ENCODE measurements at places on chromosomes 1 and 21.

DNA sequence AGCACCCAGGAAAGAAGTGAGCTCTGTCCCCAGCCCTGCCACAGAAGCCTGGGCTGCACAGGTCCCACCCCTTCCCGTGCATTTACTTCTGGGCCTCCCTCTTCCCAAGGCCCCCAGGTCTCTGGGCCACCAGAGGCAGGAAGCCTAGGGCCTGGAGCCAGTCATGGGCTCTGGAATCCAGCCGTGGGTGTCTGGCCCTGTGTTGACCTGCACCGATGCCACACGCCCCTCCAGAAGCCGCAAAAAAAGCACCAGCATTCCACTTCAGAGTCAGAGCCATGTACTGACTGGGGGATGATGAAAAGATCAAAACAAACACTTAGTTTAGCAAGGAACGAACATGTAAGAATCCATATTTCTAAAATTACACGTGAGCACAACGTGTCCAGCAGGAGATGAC, 141.7 kb downstream of the NPHP4 start:
- DNase-seq = no peak

DNA sequence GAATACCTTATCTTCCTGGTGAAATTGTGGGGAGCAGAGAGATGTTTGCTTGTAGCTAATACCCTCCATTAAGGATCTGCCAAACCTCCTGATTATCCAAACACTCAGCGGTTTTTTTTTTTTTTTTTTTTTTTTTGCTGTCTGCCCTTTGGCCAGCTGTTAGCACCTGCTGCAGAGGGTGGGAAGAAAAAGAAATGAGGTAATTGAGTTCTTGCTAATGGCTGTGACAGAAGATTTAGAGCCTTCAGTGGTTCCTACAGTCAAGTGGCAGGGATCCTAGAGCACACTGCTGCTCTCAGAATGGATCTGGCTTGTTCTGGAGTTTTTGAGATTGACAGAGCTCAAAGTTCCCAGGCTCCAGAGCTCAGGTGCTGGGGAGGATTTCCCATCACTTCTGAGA, 342.5 kb downstream of the DISC1 start:
- no peak for DNase-seq

DNA sequence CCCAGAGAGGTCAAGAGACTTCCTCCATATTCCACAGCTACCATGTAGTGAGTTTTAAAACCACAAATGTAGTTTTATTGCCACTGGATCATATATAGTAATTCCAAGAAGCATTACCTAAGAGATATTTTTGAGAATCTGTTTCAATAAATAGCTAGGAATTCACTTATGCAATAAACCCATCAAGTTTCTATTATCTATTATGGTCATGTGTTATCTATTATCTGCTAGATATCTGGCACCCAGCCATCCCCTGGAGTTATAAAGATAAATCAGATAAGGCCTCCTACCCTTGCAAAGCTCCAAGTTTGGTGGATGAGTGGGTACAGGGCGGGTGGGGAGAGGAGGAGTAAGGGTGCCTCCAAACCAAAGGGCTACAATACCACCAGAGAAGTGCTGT, 10.3 kb upstream of the VWA5B1 start:
- DNase-seq = no peak

GRCh38 chr1:216430744-216431143, 7.5 kb upstream of the USH2A start:
- no peak for DNase-seq

DNA sequence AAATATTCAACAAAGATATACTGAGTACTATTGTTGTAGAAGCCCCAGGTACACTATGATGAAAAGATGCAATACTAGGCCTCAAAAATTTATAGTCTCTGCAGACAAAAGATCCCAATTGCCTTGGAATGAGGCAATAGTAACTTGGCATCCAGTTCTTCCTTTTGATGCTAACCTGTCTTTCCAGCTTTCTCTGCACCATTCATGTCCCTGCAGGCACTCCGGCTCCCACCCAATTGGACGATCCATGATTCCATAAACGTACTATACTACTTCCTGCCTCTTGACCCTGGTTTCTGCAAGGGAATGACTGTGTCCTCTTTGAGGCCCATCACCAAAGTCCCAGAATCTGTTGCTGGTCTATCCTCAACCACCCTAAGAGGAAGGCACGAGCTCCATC, 8.0 kb upstream of the TAGLN2 start:
- DNase-seq = no peak

- no peak for DNase-seq
Observed at GRCh38 chr21:44368711-44369446, 15.5 kb downstream of the TRPM2 start.

- no peak for DNase-seq
Observed at GRCh38 chr1:153746174-153746573, 18.3 kb downstream of the INTS3 start.

DNA sequence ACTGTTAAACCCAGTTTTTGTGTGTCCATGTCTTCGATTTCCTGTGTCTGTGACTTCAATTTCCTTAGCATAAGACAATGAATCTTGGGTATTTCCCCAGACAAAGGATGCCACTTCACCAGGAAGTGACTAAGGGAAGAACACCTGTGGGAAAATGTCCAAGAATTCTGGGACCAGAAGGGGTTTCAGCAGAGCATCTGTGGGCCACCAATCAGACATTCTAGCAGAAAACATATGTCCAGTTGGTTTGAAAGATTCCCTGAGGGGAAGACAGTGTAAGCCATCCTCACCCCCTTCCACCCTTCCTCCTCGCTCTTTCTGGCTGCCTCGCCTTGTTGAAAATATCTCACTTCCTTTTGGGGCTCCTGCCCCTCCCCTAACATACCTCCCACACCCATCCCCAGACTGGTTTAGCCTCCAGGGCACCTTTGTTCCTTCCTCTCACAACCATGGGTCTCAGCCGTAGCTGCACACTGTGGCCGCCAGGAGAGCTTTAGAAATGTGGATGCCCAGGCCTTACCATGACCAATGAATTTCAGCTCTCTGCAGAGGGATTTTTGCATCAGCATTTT, 25.5 kb upstream of the IFNAR1 start:
- peak; percentile 74 for DNase-seq

DNA sequence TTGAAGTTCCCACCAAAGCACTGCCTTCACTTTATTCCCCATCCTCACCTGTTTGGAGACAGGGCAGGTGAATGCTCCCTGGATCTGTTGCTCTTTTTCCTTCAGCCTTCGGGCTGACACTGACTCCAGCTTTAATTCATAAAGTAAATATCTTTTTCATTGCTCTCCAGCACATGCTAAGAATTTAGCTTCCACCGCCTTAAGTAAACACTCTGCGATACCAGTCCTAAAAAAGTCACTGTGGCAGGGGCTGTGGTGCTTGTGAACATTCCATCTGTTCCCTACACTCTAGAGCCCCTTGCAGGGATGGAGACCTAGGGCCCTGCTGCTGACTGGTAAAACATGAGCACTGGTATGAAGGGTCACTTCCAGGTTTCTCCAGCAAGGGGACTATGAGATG, 896 bp upstream of the PLA2G2A start:
- DNase-seq = no peak

DNA sequence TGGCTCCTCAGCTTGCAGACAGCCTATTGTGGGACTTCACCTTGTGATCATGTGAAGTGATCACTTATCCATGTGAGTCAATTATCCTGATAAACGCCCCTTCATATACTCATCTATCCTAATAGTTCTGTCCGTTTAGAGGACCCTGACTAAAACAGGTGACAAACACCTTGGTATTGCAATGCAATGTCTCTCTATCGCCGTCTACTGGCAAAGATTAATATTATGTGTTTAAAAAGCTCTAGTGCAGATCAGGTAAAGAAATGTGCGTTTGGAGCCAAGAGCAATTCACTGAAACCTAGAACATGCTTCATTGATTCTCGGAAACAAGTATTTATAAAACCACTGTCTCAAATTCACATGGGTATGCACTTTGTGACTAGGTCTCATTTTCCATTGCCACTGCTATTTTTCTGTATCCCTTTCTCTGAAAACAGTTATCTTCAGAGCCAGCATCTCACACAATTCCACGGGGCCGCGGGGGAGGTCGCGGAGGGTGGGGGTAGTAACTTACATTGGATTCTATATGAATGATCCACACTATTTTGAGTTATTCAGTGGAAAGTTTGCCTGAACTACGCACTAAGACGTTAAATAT, 554.6 kb upstream of the NCAM2 start:
- no peak for DNase-seq

DNA sequence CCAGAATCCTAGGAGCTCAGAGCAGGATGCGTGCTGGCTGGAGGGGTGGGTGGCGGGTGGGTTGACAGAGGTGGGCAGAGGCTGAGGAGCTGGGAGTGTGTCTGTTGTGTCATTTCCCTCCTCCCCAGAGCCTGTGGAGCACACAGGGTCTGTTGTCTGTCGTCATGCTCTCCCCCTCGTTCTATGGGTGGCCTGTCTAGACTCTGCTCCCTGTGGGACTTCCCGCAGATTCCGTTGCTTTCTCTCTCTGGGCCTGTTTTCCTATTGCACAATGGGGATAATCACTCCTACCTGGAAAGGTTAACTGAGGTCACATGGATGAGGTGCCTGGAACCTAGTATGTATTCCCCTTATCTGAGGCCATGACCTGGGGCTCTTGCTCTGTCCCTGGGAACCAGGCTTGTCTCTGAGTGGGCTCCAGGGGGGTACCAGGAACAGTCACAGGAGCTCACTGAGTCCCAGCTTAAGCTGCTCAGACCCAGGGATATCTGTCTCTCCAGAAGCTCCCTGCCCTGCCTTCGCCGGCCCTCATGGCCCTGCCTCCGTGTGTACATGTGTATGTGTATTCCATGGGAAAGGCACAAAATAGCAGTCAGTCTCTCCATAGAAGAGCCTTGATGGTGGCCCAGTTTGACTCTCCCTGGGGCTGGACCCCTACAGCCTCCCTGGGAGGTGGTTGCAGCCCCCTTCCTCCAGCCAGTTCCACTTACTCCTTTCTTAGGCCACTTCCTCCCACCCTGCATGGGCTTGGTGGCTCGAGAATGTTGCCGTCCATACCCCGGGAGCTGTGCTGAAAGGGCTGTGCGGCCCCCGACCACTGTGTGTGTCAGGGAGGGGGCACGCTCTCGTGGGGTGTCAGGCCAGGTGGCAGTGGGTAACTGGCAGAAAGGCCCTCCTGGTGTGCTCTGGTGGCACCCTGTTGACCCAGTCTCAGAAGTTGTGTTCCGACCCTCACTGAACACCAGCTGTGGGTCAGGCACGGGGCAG, 17.9 kb downstream of the PTPRF start:
- DNase-seq = no peak

- DNase-seq = no peak
Observed at GRCh38 chr21:38930066-38930465, 124.3 kb downstream of the ETS2 start.

- DNase-seq = no peak
Observed at GRCh38 chr21:16294128-16294527, 564.3 kb downstream of the USP25 start.

DNA sequence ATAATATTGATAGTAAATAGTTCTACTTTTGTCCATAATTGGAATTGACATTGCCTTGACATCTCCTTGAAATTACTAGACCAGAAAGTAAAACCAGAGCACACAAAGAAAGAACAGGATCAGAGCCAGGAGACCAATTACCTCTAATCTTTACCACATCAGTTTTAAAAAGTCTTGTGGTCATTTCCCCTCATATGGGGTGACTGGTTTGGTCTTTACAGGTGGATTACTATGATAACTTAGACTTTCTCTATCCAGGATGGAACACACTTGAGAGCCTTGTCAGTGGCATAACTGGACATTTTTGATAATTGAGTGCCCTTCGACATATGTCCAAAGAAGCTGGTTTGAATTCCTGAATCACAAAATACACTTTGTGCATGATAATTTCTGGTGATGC, 1148.1 kb upstream of the NCAM2 start:
- no peak for DNase-seq

- no peak for DNase-seq
Observed at GRCh38 chr1:169078163-169078883, 28.2 kb upstream of the ATP1B1 start.

DNA sequence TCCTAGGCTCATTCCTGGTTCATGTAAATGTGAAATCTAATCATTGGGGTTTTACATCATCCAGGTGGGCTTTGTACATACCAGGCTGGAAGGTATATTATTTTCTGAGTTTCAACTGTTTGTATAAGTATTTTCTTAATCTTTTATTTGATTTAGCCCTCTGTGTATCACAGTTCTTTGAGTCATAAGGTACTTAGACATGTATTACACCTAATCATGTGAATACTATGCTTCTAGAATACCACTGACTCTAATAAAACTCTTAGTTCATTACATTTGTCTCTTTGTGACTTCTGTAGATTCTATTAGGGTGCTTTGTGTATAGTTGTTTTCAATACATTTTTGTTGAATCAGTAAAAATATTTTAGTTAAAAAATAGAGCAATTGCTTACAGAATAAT, 92.8 kb downstream of the ZFYVE9 start:
- DNase-seq = no peak

GRCh38 chr1:54120018-54120697, 32.6 kb downstream of the CDCP2 start:
- no peak for DNase-seq

DNA sequence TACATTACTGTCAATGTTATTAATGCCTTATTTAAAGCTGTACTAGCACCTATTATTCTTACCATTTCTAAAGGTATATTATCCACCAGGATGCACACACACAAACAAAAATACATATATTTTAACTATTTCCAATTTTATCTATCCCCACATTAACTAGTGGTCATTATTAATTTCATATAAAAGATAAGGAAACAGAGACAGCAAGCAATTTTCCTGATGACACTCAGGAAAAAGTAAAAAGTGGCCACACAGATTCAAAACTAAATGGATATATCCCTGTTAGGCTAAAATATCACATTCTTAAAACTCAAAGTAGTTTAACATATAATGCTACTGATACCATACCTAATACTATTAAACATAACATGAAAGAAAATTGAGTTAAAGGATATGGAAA, 534.1 kb downstream of the KCNT2 start:
- DNase-seq = no peak

DNA sequence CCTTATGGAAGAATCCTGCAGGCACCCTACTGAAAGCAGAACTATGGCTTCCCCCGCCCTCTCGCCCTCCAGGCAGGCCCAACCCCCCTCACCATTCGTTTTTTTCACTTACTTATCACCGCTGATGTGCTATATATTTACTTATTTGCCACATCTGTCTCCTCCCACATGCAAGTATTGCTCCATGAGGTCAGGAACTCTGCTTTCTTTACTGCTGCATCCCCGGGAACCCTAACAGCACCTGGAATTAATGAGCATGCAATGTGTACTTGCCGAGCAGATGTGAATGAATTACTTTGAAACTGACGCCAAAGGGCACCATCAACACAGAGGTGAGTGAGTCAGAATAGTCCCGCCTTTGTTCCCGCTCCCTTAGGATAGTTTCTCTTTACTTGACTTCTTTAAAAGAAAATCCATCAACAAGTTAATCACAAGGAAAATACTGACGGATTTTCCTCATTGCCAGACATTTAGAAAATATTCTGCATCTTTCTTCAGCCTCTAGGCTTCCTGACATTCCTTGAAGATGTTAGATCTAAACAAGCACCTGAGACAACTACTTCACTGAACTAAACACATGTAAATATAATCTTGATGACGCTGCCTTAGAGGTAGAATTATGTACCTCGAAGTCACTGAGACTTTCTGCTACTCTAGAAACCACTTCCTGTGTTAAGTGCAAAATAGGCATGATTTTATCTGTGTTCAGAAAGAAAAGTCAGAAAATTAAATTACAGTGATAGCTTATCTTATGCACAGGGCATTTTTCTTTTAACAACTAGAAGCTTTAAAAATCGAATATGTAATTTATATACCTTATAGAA, 17.5 kb upstream of the RAB4A start:
- DNase-seq = peak; percentile 75

- no peak for DNase-seq
Observed at GRCh38 chr1:115338457-115338820, 390 bp upstream of the NGF start.
